ENCODE measurements at places on chromosomes 11 and 22. TPM values are rescaled to one million over a fixed set of nuclear protein-coding genes. Genes with fewer than 3 reads are reported as not detected.

The PEX16 gene
- total RNA-seq, result 12.9 TPM

GRCh38 chr22:30310881-30311771 lies 15.6 kb downstream of the TBC1D10A start:
- H3K36me3 ChIP-seq, result no peaks in the 10 kb centered on the region
- H3K4me1 ChIP-seq, result peaks cover 2% of the 10 kb centered on the region
- peak; percentile 84 for DNase-seq
- H3K27me3 ChIP-seq, result no peaks in the 10 kb centered on the region
- peak overlapping the region; percentile 83 for H3K27ac ChIP-seq
- H3K4me3 ChIP-seq, result no peak overlapping the region

GRCh38 chr22:31083923-31084810 lies 3.0 kb downstream of the SMTN start:
- peak overlapping the region; percentile 72 for H3K4me3 ChIP-seq
- H3K4me1 ChIP-seq, result peaks cover 64% of the 10 kb centered on the region
- H3K36me3 ChIP-seq, result peaks cover 16% of the 10 kb centered on the region
- H3K27me3 ChIP-seq, result no peaks in the 10 kb centered on the region
- DNase-seq, result no peak
- peak overlapping the region; percentile 92 for H3K27ac ChIP-seq

DNA sequence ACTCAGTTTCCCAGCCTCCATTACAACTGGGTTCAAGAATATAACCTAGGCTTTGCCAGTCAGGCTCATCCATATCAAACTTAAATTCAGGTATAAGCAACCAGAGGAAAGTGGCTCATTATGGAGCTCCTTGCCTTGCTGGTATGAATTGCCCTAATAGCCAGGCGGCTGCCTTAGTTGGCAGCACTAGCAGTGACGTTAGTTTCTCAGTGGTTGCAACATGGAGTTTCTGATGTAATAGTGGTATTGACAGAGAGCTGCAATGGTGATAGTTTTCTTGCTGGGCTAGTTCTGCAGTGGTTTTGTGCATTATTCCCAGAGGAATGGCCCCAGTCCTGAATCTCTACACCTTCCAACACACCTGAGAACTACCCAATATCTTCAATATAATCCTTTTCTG lies 3.8 kb upstream of the TMEM123 start:
- H3K4me1 ChIP-seq, result peaks cover 6% of the 10 kb centered on the region
- no peak for DNase-seq
- H3K27me3 ChIP-seq, result no peaks in the 10 kb centered on the region

The SULT4A1 gene
- total RNA-seq, result not detected

GRCh38 chr11:65895482-65895981 lies 4.7 kb downstream of the FOSL1 start:
- H3K27ac ChIP-seq, result no peak overlapping the region
- H3K27me3 ChIP-seq, result no peaks in the 10 kb centered on the region
- no peak for DNase-seq
- H3K4me1 ChIP-seq, result peaks cover 48% of the 10 kb centered on the region
- H3K36me3 ChIP-seq, result no peaks in the 10 kb centered on the region

The CNIH2 gene
- not detected for total RNA-seq

GRCh38 chr11:43905813-43906241 lies 25.2 kb downstream of the ALKBH3 start:
- no peaks in the 10 kb centered on the region for H3K4me1 ChIP-seq
- no peaks in the 10 kb centered on the region for H3K27me3 ChIP-seq
- peaks cover 41% of the 10 kb centered on the region for H3K36me3 ChIP-seq
- H3K4me3 ChIP-seq, result no peak overlapping the region
- H3K27ac ChIP-seq, result peak overlapping the region; percentile 53

The CBL gene
- total RNA-seq, result 8.5 TPM

All from right atrium auricular region (tissue), 2 donors.